ENCODE measurements at places on chromosomes 1 and 21.

- H3K27me3 ChIP-seq: no peaks in the 10 kb centered on the region
- no peak for DNase-seq
- H3K27ac ChIP-seq: no peak overlapping the region
- H3K4me3 ChIP-seq: no peak overlapping the region
These were observed 111.1 kb downstream of the BRINP2 start for GRCh38 chr1:177281901-177282300.

DNA sequence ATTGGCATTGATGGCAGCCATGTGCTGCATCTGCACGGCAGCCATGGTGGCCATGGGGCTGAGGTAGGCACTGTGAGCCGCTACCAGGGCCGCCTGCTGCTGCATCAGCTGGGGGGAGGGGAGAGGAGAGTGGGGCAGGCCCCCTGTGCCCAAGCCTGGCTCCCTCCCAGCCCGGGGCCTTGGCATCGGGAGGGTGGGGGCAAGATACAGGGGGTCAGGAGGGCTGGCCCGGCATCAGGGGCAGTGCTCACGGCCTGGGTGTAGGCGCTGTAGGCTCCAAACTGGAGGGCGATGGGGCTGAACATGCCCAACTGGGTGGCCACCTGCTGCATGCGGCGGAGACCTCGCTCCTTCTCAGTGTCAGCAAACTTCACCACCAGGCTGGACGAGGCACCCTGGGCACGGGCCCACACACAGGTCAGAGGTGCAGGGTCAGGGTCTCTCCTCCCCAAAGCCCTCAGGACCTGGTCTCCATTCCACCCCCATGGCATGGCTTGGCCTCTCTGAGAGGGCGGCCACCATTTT is 9.0 kb downstream of the CELF3 start:
- H3K4me3 ChIP-seq: no peak overlapping the region
- H3K4me1 ChIP-seq: no peaks in the 10 kb centered on the region
- H3K27ac ChIP-seq: no peak overlapping the region
- no peak for DNase-seq
- H3K36me3 ChIP-seq: no peaks in the 10 kb centered on the region

DNA sequence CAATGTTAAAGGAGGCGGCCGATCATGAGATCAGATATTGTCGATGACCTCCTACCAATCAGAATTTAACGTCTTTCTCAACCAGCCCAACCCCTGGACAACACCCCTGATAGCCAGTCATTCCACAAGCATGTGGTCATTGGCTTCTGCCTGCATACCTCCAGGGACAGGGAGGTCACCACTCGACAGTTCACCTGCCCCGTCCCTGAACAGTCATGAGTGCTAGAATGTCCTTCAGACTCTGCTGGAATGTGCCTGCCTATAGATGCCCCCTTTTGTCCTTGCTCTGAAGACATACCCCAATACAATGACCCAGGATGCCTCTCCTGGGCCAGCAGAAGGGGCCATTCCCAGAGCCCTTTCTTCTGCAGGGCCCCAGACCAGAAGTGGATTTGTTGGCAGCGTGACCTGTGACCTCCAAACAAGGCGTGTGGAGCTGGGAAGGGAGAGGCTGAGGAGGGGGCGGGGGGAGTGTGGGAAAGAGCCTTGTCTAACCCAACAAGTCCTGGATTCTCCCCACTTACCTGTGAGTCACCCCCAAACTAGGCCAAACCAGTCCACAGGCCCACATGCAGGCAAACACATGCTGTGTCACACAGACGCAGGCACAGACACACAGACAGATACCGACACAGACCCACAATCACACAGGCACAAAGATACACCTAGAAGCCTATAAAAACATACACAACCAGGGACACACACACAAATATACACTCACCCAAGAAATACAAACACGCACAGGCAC is 2.2 kb downstream of the CRYBG2 start:
- DNase-seq: peak; percentile 90
- H3K27ac ChIP-seq: no peak overlapping the region
- H3K27me3 ChIP-seq: no peaks in the 10 kb centered on the region
- H3K36me3 ChIP-seq: no peaks in the 10 kb centered on the region
- H3K4me1 ChIP-seq: peaks cover 7% of the 10 kb centered on the region
- no peak overlapping the region for H3K4me3 ChIP-seq

DNA sequence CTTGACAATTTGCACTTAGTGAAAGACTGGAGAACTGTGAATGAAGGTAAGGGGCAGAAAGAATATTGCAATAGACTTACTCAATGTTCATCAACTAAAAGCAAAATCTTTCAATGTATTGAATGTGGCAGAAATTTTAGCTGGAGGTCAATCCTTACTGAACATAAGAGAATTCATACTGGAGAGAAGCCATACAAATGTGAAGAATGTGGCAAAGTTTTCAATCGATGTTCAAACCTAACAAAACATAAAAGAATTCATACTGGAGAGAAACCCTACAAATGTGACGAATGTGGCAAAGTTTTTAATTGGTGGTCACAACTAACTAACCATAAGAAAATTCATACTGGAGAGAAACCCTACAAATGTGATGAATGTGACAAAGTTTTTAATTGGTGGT is 80.7 kb downstream of the JMJD4 start:
- no peak overlapping the region for H3K27ac ChIP-seq
- no peaks in the 10 kb centered on the region for H3K4me1 ChIP-seq
- H3K27me3 ChIP-seq: no peaks in the 10 kb centered on the region
- peak; percentile 7 for DNase-seq
- no peaks in the 10 kb centered on the region for H3K36me3 ChIP-seq
- H3K4me3 ChIP-seq: no peak overlapping the region

DNA sequence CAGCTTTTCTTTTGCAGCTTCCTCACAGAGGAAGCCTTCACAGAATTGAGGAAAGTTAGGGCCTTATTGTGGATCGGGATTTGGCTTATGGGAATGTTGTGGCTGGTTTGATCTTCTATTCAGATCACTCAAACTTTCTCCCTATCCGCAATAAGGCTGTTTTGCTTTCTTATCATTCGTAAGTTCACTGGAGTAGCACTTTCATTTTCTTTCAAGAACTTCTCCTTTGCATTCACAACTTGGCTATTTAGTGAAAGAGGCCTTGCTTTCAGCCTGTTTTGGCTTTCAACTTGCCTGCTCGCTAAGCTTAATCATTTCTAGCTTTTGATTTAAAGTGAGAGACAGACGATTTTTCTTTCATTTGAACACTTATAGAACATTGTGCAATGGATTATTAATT is 181.9 kb upstream of the B3GALT2 start:
- no peaks in the 10 kb centered on the region for H3K4me1 ChIP-seq
- no peaks in the 10 kb centered on the region for H3K36me3 ChIP-seq
- H3K4me3 ChIP-seq: no peak overlapping the region
- no peaks in the 10 kb centered on the region for H3K27me3 ChIP-seq
- no peak for DNase-seq

GRCh38 chr1:181783208-181783607 is 278.3 kb downstream of the ZNF648 start:
- H3K27ac ChIP-seq: no peak overlapping the region
- DNase-seq: peak; percentile 83
- H3K4me1 ChIP-seq: no peaks in the 10 kb centered on the region

GRCh38 chr1:48415050-48415449 is 57.0 kb downstream of the SPATA6 start:
- no peaks in the 10 kb centered on the region for H3K27me3 ChIP-seq
- no peak overlapping the region for H3K4me3 ChIP-seq
- H3K36me3 ChIP-seq: no peaks in the 10 kb centered on the region
- H3K27ac ChIP-seq: no peak overlapping the region
- no peak for DNase-seq
- H3K4me1 ChIP-seq: no peaks in the 10 kb centered on the region

- no peak overlapping the region for H3K27ac ChIP-seq
- no peak overlapping the region for H3K4me3 ChIP-seq
- H3K27me3 ChIP-seq: no peaks in the 10 kb centered on the region
These were observed 8.1 kb upstream of the NCF2 start for GRCh38 chr1:183598386-183598785.

- no peaks in the 10 kb centered on the region for H3K4me1 ChIP-seq
- no peak for DNase-seq
- no peak overlapping the region for H3K4me3 ChIP-seq
- no peak overlapping the region for H3K27ac ChIP-seq
These were observed 68.8 kb upstream of the RBM34 start for GRCh38 chr1:235229868-235230267.

DNA sequence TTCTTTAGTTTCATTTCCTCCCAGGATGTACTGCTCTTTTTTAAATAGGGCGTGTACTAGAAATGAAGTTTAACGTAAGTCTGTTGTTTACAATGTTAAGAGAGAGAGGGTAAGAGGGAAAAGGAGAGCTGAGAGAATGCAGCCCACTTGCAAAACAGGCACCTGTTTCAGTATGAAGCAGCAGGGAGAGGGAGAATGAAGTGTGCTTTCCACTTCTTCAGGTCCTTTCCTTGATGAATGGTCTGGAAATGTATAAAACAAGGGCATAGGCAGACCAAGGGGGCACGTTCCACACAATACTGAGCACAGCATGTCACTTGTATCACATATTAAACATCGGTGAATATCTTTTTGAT is 2.0 kb downstream of the KCNA3 start:
- no peaks in the 10 kb centered on the region for H3K36me3 ChIP-seq
- H3K4me1 ChIP-seq: no peaks in the 10 kb centered on the region
- H3K27ac ChIP-seq: no peak overlapping the region
- no peak overlapping the region for H3K4me3 ChIP-seq

DNA sequence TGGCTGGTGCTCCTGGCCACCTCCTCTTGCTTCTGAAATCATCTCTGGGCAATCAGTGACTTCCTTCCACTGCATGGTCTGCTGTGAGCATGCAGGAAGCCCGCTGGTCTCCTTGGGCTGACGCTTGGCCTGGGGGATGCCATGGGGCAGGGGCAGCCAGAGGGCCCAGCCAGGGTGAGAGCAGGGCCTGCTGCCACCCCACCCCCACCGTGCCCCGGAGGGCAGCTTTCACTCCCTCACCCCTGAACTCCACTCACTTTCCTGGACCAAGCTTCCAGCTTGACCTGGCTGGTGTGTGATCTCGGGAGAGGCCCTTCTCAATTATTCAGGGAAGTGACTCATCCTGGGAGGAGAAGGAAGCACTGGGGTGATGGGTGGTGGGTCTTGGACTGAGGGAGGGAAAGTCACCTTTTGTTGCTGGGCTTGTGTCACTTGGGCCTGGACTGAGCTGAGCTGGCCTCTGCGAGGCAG is 270.2 kb upstream of the CSF3R start:
- no peaks in the 10 kb centered on the region for H3K27me3 ChIP-seq
- H3K4me1 ChIP-seq: peaks cover 9% of the 10 kb centered on the region
- H3K4me3 ChIP-seq: no peak overlapping the region
- no peaks in the 10 kb centered on the region for H3K36me3 ChIP-seq

- no peaks in the 10 kb centered on the region for H3K36me3 ChIP-seq
- H3K4me1 ChIP-seq: no peaks in the 10 kb centered on the region
- H3K27me3 ChIP-seq: no peaks in the 10 kb centered on the region
- H3K4me3 ChIP-seq: no peak overlapping the region
- DNase-seq: no peak
These were observed 14.5 kb upstream of the NRIP1 start for GRCh38 chr21:15079269-15079668.

- H3K36me3 ChIP-seq: peaks cover 3% of the 10 kb centered on the region
- H3K27ac ChIP-seq: no peak overlapping the region
- no peak for DNase-seq
These were observed 28.3 kb downstream of the HEATR1 start for GRCh38 chr1:236576004-236576403.

DNA sequence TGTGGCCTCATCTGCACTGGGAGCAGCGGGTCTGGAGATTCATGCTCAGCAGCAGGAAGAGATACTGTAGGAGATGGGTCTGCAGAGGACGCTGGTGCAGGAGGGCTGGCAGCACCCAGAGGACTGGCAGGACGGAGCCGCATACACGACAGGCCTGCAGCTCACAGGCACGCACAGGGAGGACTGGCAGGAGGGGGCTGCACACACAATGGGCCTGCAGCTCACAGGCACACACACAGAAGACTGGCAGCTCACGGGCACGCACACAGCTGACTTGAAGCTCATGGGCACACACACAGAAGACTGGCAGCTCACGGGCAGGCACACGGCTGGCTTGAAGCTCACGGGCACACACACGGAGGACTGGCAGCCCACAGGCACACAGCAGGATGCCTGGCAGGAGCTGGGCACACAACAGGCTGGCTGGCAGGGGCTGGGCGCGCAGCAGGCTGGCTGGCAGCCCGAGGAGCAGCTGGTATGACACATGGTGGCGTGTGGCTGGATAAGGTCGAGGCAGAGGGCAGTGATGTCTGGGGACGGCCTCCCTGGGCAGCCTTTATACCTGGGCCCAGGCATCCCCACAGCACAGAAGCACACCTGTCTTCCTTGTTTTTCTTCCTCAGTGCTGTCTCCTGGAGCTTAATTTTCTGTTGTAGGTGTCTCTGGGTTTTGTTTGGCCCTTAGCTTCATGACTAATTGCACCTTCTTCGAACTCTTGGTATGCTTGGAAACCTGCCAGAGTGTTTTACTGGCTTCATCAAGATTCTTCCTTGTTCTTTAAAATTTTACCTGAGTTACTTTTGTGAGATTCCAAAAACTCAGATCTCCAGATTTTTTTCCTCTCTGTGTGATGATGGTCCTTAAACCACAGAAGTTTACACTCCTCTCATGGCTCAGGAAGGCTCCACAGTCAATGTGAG is at the start of gene KRTAP12-2:
TSS of gene KRTAP12-2 (minus strand) at position 527 of the 920 bp plus-strand sequence. CDS start at position 486, 41 bp downstream.
- H3K27me3 ChIP-seq: no peaks in the 10 kb centered on the region
- DNase-seq: no peak
- no peaks in the 10 kb centered on the region for H3K4me1 ChIP-seq
- no peak within 1 kb of the TSS for H3K27ac ChIP-seq
- no peak within 1 kb of the TSS for H3K4me3 ChIP-seq
- H3K36me3 ChIP-seq: no peaks in the 10 kb centered on the region

- H3K27me3 ChIP-seq: no peaks in the 10 kb centered on the region
- H3K36me3 ChIP-seq: no peaks in the 10 kb centered on the region
- no peak overlapping the region for H3K27ac ChIP-seq
- no peak overlapping the region for H3K4me3 ChIP-seq
These were observed 450.3 kb upstream of the ZP4 start for GRCh38 chr1:238340989-238341388.

DNA sequence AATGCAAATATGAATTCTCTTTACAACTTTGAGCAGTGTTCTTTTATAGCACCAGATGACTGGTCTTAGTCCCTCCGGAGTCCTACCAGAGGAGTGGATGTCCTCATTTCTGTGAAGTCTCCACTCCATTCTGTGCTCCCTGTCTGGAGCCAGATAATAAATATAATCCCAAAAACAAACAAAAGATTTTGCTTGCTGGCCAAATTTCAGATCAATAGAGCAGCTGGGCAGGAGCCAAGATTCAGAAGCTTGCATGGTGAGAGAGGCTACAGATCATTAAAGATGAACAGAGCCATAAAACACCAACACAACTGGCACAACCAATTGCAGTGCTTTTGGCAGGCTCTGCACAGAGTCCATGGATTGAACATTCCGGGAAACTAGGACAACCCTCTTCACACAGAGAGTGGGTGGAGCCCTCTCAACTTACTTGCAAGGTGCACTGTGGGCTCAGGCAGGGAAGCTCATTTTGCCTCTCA is 231.5 kb upstream of the SNX7 start:
- H3K27me3 ChIP-seq: no peaks in the 10 kb centered on the region
- no peaks in the 10 kb centered on the region for H3K36me3 ChIP-seq
- H3K4me1 ChIP-seq: no peaks in the 10 kb centered on the region

- no peaks in the 10 kb centered on the region for H3K36me3 ChIP-seq
- H3K27ac ChIP-seq: no peak overlapping the region
- no peaks in the 10 kb centered on the region for H3K4me1 ChIP-seq
These were observed 5.5 kb upstream of the PRKCZ start for GRCh38 chr1:2044510-2045319.

Data from mesendoderm (in vitro differentiated cells).